ENCODE measurements at places on chromosomes 5 and 9. TPM values are rescaled to one million over a fixed set of nuclear protein-coding genes. Genes with fewer than 3 reads are reported as not detected.

GRCh38 chr9:38172586-38172985 lies 103.6 kb upstream of the SHB start:
- peak; percentile 60 for DNase-seq

GRCh38 chr5:52269859-52270258 lies 517.9 kb upstream of the ITGA1 start:
- no peak for DNase-seq

Gene CTXN3
- total RNA-seq, result not detected

DNA sequence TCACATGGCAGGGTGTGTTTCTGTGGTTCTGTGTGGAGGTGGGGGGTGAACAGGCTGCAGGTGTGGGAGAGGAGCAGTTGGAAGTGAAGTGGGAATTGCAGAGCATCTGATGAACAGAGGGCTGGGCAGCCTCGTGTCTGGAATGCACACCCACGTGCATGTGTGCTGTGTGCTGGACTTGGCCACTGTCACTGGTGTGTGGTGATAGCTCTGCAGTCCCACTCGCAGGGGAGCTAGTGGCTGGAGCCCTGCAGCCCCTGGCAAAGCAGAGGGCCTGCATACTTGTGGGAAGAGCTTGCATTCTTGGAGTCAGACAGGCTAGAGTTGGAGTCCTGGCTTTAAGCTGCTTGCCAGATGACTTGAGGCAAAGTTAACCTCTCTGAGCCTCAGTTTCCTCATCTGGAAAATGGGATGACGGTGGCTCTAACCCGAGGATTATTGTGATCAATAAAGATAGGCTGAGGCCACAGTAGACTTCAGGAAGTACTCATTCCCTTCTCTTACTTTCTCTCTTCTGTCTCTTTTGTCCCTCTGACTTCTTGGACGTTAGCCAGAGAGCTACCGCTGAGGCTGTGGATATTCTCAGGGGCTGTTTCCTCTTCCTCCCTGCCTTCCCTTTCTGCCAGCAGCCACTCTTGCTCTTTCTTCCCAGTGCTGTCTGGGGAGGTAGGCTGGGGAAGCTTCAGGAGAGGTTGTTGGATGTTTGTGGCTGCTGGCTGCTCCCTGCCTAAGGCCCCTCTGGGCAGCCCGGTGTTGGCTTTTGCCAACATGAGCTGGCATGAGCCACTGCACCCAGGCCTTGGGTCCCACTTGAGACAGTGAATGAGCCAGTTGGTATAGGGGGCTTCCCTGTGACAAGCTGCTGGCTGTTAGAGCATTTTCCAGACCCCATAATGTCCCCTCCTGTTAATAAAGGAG lies 18.3 kb downstream of the PSAT1 start:
- no peak for DNase-seq

Gene PALM2AKAP2
- 4.0 TPM for total RNA-seq

Gene CCL21
- not detected for total RNA-seq

GRCh38 chr9:110156902-110157301 lies 51.1 kb downstream of the C9orf152 start:
- no peak for DNase-seq

GRCh38 chr5:141637767-141638419 lies 1.1 kb downstream of the RELL2 start:
- peak; percentile 94 for DNase-seq

Gene OR1Q1
- total RNA-seq, result not detected

DNA sequence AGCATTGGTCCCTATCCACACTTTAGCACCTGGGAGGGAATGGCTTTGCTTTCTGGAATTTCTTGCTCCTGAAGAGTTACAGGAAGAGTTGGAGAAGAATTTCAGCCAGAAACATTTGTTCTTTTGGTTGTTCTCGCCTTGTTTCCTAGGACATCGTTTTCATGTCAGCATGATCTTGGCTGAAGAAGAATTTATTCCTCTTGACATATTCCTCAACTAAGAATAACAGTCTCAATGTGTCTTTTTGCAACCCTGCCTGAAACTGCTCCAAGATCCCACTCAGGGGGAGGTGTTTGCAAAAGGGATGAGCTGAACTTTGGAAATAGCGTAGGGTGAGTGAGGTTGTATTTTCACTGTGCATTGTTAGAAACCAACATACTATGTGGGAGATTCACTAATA lies 26.1 kb downstream of the MAMDC2 start:
- no peak for DNase-seq

GRCh38 chr9:16726718-16727451 lies 143.6 kb downstream of the BNC2 start:
- DNase-seq, result peak; percentile 72

- no peak for DNase-seq
Observed at GRCh38 chr9:82412586-82413305, 424.2 kb downstream of the SPATA31D1 start.

Gene MAP1B
- 67.1 TPM for total RNA-seq

GRCh38 chr9:130128733-130129431 lies 43.3 kb upstream of the NCS1 start:
- DNase-seq, result no peak

DNA sequence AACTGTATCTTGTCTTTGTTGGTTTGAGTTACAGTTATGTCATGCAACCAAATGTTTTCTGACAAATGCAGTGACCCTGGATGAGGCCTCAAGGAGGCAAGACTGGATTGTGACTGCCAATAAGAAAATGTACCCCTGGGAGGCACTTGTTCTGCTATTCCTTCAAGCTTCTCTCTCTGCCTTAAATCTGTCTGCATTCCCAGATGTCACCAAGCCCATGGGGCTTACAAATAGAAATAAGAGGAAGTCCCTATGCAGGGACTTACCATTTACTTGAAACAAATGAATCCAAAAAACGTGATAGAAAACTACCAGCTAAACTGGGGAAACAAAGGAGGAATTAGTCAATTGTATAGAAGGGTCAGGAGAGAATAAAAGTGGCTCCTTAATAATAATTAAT lies 8.2 kb upstream of the PARP8 start:
- DNase-seq, result no peak

GRCh38 chr9:33129886-33130881 lies 37.0 kb downstream of the B4GALT1 start:
- DNase-seq, result no peak

Gene MLANA
- not detected for total RNA-seq

Gene N4BP3
- 32.1 TPM for total RNA-seq

GRCh38 chr5:140402258-140403074 lies 833 bp downstream of the ANKHD1 start:
- peak; percentile 86 for DNase-seq

GRCh38 chr9:123457583-123457982 lies 101.6 kb downstream of the CRB2 start:
- no peak for DNase-seq

- no peak for DNase-seq
Observed at GRCh38 chr9:34001951-34002350, 46.7 kb downstream of the UBAP2 start.

Gene PDGFRB
- total RNA-seq, result 3.9 TPM

- no peak for DNase-seq
Observed at GRCh38 chr9:82132024-82132423, 143.5 kb downstream of the SPATA31D1 start.

DNA sequence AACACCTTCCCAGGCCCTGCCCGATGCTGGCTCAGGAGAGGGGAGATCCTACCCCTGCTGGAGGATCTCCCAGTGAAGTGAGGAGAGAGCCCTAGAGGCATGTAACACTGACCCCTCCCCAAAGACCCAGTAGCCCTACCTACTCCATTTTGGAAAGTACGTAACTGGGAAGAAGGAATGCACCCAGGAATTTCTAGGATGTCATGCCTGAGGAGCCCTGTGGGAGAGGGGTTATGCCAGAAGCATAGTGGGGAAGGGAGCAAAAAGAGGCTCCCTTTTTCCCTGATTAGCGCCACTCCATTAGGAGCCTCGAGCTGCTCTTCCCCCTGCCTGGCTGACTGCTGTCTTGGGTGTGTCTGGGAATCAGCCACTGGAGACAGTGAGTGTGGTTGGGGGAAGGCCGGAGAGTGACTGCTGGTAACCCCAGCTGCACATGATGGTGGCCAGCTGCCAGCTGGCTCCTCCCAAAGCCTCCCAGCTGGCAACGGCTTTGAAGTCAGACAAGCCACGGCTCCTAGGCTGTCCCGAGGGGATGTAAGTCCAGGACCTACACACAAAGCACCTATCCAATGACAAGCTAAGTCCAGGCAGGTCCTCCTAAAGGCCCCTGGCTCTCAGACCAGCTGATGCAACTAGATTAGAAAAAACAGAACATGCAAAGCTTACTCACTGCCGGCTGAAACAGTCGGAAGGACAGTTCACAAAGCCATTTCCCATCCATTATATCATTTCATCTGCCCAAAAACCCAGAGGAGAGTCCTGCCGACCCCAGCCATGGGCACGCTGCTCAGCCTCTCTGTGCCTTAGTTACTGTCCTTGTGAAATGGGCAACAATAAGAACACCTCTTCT lies 136.5 kb upstream of the ABCA1 start:
- DNase-seq, result peak; percentile 37

- DNase-seq, result no peak
Observed at GRCh38 chr5:122704247-122705036, 70.4 kb upstream of the SNX2 start.

Gene FAXDC2
- 3.0 TPM for total RNA-seq

Gene SPTLC1
- 73.5 TPM for total RNA-seq

- no peak for DNase-seq
Observed at GRCh38 chr5:72436796-72437471, 70.3 kb downstream of the ZNF366 start.

Gene PHYHD1
- total RNA-seq, result 22.2 TPM

GRCh38 chr5:79149433-79149832 lies 37.8 kb downstream of the BHMT start:
- DNase-seq, result no peak

Gene CNTNAP3
- 22.6 TPM for total RNA-seq

Gene GABBR2
- 0.94 TPM for total RNA-seq

DNA sequence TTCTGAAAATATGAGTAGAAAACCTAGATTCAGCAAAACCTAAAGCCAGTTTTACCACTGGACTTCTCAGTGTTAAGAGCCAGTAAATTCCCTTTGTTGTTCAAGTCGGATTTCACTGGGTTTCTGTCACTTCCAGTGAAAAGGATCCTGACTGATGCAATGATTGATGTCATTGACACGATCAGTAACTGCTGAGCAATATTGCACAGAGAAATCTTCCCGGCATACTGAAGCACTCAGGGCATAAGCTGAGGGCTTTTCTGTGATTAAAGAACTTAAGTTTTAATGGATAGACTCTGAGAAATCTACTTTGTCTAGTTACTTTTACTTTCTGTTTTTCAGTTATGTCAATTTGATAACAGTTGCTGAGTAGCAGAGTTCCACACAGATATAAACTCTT lies 61.9 kb downstream of the DENND1A start:
- no peak for DNase-seq

- no peak for DNase-seq
Observed at GRCh38 chr5:126253406-126253805, 169.8 kb upstream of the GRAMD2B start.

GRCh38 chr5:72508241-72509170 lies 1.3 kb upstream of the ZNF366 start:
- DNase-seq, result no peak

GRCh38 chr5:54518146-54518817 lies 723 bp downstream of the SNX18 start:
- peak; percentile 46 for DNase-seq

Gene CMYA5
- total RNA-seq, result 1.1 TPM

DNA sequence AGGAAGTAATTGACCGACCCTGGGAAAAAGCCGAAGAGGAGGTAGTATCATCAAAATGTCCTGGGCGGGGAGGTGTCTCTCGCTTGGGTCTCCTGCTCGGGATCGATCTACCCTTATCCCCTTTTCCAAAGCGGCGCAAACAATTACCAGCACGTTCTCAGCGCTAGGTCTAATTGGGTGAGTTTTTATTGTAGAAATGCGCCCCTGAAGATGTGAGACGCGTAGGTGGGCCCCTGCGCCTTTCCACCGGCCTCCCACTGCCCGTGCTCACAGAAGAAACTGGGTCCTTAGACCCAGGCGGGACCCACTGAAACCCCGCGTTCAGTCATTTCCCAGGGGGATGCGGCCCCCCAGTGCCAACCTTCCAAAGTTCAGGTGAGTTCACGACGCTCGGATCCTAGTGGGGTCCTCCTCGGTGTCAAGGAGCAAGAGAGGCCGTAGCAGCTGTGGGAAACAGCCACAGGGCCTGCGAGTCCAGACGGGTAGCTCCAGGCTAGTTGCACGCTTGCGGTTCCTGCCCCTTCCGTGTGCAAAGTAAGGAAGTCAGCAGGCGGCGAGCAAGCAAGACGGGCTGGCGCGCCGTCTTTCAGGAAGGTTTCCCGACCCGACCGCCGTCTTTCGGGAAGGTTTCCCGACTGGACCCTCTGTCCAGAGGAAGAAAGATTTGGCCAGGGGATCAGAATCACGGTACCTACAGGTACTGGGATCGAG lies 1.5 kb downstream of the SMIM32 start:
- DNase-seq, result peak; percentile 60

GRCh38 chr9:130276955-130277354 lies 11.4 kb downstream of the HMCN2 start:
- no peak for DNase-seq

GRCh38 chr9:4663956-4664355 lies 1.9 kb downstream of the PLPP6 start:
- DNase-seq, result no peak

Gene MEGF10
- 36.5 TPM for total RNA-seq

Gene TERT
- total RNA-seq, result 15.5 TPM

- DNase-seq, result no peak
Observed at GRCh38 chr5:59506285-59506877, 387.1 kb downstream of the PDE4D start.

Gene NXNL2
- 0.33 TPM for total RNA-seq

DNA sequence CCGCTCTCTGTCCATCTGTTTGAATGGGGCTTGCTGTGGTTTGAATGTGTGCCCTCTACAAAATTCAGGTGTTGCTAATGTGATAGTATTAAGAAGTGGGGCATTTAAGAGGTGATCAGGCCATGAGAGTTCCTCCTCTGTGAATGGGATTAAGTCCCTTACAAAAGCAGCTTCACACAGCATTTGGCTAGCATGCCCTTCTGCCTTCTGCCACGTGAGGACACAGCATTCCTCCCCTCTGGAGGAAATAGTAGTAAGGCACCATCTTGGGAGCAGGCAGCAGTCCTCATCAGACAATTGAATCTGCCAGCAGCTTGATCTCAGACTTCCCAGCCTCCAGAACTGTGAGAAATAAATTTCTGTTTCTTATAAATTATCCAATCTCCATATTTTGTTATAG lies 540.2 kb downstream of the CSNK1G3 start:
- DNase-seq, result no peak

DNA sequence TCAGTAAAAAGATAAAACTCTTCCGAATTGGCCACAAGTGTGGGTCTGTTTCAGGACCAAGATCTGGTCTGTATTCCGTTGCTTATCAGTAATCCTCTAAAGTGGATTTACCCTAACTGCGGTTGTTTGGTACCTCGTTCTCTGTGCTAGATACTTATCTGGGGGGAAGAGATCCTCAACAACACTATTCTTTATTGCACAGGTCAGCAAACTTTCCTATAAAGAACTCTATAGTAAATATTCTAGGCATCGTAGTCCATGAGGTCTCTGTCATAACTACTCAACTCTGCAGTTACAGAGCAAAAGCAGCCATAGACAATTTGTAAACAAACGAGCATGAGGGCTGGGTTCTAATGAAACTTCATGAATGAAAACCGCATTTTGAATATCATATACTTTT lies 335.8 kb upstream of the KIF2A start:
- DNase-seq, result no peak

DNA sequence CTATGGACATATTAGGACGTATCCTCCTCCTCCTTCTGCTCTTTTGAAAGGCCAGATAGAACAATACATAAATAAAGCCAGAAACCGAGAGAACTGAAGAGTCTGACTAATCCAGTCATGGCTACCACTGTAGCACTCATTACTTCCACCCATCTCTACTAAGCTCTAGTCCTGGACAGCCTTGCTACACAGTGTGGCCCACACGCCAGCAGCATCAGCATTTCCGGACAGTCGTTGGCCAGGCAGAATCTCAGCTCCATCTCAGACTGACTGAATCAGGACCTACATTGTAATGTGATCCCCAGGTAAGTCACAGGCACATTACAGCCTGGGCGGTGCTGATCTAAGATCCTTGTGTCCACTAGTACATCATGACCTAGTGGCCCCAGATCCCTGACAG lies 182.9 kb downstream of the DRD1 start:
- DNase-seq, result no peak
